ENCODE measurements at places on chromosomes 7 and 10. TPM values are rescaled to one million over a fixed set of nuclear protein-coding genes. Genes with fewer than 3 reads are reported as not detected.
A peak's percentile ranks its signal among the peaks of the same experiment; 100 is the strongest.

Gene AKR1C8
- total RNA-seq: not detected

DNA sequence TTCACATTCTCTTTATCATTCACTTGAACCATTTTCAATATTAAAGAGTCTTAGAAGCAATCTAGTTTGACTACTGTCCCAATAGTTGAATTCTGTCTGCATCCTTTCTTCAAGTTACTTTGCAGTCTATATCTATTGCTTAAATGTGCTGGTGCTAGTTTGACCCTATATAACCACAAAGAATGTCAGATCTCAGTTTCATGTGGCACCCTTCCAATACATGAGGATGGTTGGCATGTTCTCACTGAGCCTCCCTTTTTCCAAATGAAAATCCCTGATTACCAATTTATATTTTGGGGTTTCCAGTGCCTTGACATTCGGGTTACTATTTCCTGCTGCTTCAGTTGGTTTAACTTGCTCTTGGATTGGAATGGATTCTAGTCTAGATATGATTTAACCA lies 292.7 kb downstream of the EXOC4 start:
- no peak for DNase-seq

- no peak for DNase-seq
Observed at GRCh38 chr10:116891208-116891607, 41.9 kb downstream of the ENO4 start.

GRCh38 chr10:60883187-60883586 lies 60.8 kb downstream of the RHOBTB1 start:
- peak; percentile 61 for DNase-seq

GRCh38 chr7:17019106-17019505 lies 137.3 kb upstream of the AGR3 start:
- no peak for DNase-seq

- peak; percentile 56 for DNase-seq
Observed at GRCh38 chr7:3897430-3898372, 596.6 kb downstream of the SDK1 start.
